CD4-positive, alpha-beta T cell treated with Interleukin-21 for 1 hour (primary cell): ENCODE measurements at places on chromosomes 12 and 14.

DNA sequence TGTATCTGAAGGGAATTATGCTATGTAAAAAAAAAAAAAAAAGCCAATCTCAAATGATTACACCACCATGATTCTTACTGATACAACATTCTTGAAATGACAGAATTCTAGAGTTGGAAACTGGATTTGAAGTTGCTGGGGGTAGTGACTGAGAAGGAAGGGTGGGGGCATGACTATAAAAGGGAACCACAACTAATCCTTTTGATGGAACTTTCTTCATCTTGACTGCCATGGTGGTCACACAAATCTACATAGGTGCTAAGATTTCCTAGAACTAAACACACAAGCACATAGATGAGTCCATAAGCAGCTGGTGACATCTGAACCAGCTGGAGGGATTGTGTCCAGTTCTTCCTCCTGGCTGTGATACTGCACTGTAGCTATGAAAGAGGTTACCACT, 51.4 kb downstream of the CLMN start:
- DNase-seq, result no peak

- DNase-seq, result no peak
These were observed 240.9 kb downstream of the TMEM121 start for GRCh38 chr14:105767315-105767714.

DNA sequence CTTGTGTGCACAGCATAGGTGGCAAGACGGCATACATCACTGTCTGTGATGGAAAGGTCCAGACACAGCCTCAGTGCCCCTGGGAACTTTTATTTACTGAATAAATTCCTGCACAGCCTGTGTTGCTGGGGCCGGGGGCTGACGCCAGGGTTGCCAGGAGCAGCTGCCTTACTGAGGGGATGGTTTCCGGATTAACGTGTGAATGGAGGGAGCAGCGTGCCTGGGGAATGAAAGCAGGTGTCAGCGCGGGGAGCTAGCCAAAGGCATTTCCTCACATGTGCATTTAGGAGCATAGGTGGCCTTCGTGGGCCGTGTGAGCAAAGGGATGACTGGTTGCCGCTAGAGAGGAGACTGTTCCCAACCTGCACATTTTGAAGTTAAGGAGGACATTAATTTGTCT, 41.6 kb downstream of the SFSWAP start:
- DNase-seq, result no peak

GRCh38 chr12:3034067-3034750, 43.0 kb upstream of the TSPAN9 start:
- DNase-seq, result peak; percentile 8

DNA sequence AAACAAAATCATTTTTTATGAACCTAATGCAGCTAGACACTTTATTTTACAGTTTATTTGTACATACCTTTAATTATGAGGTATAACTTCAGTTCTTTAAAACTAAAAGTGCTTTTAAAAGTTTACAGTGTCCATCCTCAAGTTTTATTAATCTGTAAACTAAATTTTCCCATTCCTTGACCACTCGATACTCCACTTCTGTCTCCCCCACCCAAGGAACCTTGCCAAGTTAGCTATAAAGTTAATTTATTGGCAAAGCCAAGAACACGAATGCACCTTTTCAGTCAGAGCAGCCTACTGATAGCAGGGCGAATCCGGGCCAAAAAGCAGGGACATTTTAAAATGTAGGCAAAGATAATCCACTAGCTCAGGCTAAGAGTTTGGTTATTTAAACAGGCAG, 29.6 kb downstream of the NAA30 start:
- no peak for DNase-seq

GRCh38 chr14:76089575-76089974, 62.1 kb upstream of the GPATCH2L start:
- no peak for DNase-seq

DNA sequence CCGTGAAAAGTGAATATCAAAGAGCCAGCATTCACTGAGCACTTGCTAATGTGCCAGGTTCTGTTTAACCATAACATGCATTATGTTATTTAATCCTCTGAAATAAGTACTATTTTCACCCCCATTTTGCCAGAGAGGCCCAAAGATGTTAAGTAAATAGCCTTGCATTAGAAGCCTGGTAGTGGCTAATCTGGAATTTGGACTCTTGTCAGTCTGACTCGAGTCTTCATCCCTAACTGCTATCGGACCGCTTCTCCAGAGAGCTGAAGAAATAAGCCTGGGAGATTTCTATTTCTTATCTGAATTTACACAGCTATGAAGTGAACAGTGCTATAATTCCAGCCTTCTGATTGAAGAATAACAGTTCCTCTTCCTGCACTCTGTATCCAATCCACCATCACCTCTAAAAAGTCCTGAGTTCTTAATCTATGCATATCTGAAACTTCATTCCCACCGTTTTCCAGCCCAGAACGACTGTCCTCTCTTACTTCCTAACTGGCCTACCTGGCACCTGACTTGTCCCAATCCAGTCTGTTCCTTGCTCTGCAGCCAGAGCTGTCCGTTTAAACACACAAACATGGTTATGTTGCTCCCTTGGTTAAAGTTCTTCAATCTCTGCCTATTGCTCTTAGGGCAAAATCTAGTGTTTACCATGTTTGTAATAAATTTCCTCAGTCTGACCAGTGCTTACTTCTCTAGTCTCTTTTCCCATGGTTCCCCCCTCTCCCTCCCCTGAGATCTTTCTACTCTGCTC, 2.3 kb downstream of the POLR3B start:
- DNase-seq, result no peak

DNA sequence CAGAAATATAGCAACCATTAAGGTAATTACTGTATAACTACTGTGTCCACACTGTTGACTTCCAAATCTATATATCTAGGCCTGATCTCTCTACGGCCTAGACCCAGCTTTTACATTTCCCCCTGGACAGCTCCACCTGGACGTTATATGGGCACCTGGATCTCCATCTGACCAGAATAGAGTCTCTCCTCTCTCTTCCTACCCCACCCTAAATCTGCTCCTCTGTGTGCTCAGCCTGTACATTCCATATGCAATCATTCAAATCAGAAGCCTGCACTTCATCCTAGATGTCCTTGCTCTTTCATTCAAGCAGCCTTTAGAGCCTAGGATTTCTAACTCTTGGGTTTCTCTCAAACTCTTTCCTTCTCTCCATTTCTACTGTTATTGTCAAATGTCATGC, 255.0 kb downstream of the PAX9 start:
- no peak for DNase-seq

DNA sequence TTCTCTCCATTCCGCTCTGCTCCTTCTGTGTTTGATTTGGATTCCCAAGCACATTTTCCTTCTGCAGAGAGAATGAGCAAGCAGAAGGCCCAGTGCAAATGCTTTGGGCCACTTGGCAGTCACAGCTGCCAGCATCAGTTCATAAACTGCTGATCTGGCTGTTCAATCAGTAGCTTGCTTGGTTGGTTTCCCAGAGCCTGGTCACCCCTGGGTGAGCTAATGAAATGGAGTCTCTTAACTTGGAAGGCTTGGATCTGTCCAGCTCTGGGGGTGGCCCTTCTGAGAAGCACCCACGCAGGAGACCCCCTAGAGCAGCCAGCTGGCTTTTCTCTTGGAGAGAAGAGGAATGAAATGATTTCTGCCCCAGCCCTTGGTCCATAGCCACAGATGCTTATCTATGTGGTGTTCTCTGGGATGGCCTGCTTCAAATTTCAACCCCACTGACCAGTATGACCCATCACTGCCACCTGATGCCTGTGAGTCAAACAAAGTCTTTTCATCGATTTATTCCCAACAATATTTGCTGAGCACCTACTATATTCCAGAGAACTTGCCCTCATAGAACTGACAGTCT, 30.3 kb downstream of the FAIM2 start:
- DNase-seq, result no peak

GRCh38 chr14:95869776-95870175, 6.9 kb upstream of the TUNAR start:
- DNase-seq, result no peak

GRCh38 chr14:68701001-68701741, 91.7 kb downstream of the ZFP36L1 start:
- DNase-seq, result no peak

DNA sequence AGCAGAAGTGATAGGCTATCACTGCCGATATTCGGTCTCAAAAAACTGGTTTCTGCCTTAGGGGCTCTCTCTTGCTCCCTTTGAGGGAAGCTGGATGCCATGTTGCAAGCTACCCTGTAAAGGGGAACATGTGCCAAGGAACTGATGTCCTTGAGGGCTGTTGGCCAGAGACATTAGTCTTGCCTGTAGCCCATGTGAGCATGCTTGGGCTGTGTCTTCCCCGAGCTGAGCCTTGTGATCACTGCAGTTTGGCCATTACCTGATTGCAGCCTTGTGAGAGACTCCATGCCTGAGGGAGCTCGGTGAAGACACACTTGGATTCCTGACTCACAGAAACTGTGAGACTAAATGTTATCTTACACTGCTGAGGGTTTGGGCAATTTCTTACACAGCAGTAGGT, 18.8 kb downstream of the RTRAF start:
- DNase-seq, result no peak

- no peak for DNase-seq
These were observed 28.4 kb downstream of the RAD9B start for GRCh38 chr12:110530511-110530910.

GRCh38 chr14:69055999-69056788, 77.1 kb upstream of the ACTN1 start:
- peak; percentile 8 for DNase-seq

GRCh38 chr14:102508410-102508773, 1.2 kb downstream of the ANKRD9 start:
- DNase-seq, result no peak

- no peak for DNase-seq
These were observed 174.6 kb upstream of the TBX3 start for GRCh38 chr12:114858388-114859146.

DNA sequence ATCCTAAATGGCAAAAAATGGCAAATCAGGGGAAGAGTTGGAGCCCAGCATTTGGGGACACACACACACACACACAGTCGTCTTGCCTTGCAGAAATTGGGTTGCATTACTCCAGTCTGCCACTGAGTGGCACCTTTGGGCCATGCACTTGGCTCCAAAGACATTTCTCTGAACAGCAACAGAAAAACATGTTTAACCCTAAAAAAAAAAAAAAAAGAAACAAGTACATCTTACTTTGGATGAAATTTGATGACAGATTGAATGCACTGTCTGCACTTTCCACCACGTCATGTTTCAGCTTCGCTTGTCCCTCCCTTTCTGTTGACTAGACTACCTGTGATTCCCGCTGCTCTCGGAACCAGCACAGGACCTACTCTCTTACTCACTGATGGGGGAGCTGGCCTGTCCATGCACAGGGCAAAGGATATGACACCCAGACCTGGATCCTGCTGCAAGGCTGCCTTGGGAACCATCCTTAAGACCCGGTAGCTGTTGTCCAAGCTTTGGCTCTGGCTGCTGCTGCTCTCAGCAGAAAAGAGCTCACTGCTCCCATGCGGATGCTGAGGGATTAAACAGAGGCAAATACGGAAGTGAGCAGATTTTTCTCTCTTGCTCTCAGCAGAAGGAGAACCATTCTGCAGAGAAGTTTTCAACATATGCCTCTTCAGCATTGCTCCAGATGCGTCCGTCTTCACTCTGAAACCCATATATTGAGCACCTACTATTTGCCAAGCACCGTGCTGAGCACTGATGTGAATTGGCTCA, 376.8 kb downstream of the DPF3 start:
- peak; percentile 81 for DNase-seq
